Nephron progenitor cell (in vitro differentiated cells): ENCODE measurements at places on chromosomes 3 and 15.

DNA sequence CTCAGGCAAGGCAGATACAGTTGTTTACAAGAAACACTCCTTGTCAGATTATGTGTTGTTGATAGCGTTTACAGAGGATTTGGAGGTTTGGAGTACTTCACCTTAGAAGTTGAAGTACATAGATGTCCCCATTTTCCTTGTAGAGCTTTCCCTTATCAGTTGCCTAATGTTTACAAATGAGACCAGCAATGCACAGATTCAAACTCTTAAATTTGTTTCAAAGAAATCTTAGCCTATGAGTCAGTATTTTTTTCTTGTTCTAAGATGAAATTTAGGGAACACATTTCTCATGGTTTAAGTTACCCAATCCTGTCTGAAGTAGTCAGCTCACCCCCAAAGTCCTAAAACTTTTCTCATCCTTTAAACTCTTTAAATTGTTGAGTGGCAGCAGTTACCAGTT lies 6.3 kb upstream of the EIF5A2 start:
- DNase-seq, result no peak

DNA sequence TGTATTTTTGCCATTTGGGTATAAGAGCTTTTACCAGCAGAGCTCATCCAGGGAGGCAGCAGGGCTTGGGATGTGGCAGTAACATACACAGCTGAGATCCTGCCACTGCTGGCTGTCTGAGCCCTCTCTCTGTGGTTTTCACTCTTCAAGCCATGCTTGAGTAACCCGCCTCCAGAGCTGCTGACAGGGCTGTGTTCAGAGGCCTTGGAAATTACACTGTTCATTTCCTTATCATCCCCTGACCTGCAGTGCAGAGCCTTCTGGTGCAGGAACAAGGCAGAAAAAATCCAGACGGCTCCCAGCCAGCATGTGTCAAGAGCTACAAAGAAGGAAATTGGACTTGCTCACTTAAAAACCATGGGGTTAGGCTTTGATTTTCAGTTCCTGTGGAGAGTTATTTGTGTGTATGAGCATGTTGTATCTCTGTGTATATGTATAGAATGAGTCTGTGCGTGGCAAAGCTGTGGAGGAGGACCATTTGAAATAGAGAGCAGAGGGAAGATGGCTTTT lies 47.0 kb downstream of the ZNF609 start:
- DNase-seq, result peak; percentile 41

DNA sequence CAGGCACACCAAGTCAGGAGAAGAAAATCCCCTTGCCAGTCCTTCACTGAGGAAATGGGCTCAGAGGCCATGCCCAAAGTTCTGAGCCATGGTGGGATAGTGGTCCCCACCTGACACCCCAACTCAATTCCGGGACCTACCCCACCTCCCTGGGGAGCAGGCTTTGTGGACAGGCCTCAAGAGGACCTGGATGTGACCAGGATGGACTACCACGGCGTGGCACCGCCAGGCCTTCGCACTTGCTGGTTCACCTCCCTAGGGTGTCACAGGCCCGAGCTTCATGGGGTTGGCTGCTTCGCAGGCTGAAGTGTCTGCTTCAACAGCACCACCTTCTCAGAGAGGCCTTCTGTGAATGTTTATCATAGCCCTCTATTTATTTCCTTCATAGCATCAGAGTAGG lies 31.7 kb downstream of the POC1A start:
- no peak for DNase-seq

DNA sequence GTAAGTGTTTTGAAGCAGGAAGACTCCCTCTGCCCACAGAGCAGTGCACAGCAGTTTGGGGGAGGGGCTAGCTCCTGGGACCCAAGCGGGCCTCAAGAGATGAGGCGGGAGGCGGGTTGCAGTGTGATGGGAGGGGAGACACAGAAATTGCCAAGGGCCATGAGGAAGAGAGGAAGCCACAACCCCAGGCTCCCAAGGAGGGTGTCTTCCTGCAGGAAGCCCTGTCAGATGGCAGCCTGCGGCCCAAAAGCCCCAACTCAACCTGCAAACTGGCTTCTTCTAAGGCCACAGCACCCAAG lies 7.3 kb upstream of the ISLR2 start:
- DNase-seq, result peak; percentile 55

DNA sequence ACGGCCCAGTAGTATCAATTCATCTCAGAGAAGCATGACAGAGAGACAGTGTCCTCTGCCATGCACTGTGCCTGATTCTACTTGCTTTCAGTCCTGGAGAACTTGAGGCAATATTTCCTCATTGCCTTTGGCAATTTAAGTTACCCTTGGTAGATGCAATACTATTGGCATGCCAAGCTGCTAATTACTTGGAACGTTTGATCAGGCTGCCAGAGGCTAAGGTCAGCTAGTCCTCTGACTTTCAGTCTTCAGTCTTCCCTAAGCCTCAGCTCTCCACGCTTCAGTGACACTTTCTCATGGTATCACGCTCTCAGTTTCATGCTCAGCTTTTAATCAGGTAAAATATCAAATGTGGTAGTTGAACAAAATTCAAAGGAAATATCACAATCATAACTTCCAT lies 13.1 kb upstream of the OSBPL11 start:
- no peak for DNase-seq

DNA sequence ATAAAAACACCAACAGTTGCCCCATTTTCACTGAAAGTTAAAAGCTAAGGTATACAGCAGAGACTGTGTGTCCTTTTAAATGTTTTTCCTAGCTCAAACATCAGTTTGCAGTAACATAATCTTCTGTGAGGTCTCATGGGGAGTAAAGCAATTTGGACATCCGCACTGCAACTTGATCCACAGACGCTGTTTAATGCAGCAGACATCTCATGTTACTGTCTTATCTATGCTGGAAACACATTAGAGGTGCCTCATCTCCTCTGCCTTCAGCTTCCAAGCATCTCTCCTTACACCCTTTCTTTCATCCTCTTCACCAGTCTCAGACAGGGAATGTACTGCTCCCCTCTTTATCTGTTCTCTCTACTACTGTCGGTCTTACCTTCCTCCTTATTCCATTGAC lies 53.7 kb upstream of the ATP11B start:
- DNase-seq, result no peak

DNA sequence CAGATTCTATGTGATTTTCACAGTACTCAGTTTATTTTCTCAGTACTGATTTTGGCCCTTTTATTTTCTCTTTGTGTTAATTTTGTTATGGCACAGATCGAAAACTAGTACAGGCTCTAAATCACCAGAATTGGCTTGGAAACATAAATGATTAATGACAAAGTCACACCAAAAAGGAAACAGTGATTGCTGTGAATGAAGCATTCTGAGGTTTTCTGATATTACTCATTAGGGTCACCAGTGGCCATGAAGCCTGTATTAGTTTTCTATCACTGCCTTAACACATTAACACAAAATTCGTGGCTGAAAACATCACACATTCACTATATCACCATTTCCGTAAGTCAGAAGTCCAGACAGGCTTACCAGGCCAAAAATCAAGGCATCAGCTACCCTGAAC lies 343.0 kb upstream of the THRB start:
- no peak for DNase-seq

GRCh38 chr3:10353160-10353559 lies 32.2 kb upstream of the SEC13 start:
- no peak for DNase-seq

- DNase-seq, result no peak
Measured at GRCh38 chr15:60121845-60122244, 117.7 kb downstream of the FOXB1 start.
